ENCODE measurements at places on chromosomes 16 and 17.

DNA sequence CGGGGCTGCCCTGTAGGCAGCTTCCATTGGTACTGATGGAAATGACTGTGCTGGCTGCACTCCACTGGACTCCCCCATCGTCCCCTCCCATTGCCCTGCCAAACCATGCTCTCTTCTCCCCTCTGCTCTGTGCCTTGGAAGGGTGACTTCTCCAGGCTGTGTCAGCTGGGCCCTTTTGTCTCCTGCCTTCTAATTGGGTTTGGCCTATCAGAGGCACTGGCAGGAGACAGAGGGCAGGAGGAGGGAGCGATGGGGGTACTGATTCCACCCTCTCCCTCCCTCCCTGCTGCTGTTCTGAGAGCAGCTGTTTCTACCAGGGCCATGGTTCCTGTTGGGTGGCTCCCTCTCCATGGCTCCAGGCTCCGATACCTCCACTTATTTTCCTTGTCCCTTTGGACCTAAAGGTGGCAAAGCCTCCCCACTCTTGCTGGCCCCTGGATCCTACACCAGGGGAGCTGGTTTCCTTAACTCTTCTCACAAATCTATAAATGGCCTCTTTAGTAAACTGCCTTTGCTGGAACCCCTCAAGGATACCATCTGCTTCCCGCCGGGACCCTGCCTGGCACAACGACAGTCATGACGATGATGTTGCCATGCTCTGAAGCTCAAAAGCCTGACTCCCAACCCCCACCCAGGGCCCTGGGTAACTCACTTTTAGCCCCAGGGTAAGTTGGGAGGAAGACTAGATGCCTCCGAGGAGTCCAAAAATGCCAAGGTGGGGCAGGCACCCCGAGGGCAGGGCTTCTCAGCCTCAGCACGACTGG lies 123.8 kb upstream of the RPL38 start:
- DNase-seq = no peak

GRCh38 chr17:79524213-79525187 lies 86.4 kb downstream of the RBFOX3 start:
- DNase-seq = no peak

DNA sequence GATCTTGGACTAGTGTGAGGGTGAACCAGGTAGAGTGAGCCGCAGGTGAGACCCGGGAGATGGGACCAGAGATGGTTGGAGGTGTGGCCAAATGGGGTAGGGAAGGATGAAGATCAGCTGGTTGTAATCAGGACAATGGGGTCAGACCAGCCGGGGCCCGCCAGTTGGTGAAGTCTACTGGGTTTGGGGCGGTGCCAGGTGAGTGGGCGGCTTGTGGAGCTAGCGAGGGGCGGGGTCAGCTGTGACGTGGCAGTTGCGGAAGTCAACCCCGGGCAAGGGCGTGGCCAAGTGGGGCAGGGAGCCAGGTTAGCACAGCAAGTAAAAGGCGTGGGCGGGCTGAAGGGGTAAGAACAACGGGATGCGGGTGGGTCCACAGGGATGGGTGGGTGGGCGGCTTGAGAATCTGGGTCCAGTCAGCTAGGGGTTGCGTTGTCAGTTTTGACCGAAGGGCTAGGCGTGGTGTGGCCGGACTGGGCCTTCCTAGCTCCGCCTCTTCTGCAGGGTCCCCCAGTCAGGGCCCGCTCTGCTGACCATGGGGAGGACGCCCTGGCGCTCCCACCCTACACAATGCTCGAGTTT lies 25.5 kb upstream of the ALKBH5 start:
- DNase-seq = peak; percentile 73

- no peak for DNase-seq
Observed at GRCh38 chr16:30692396-30693064, 6.4 kb upstream of the SRCAP start.

DNA sequence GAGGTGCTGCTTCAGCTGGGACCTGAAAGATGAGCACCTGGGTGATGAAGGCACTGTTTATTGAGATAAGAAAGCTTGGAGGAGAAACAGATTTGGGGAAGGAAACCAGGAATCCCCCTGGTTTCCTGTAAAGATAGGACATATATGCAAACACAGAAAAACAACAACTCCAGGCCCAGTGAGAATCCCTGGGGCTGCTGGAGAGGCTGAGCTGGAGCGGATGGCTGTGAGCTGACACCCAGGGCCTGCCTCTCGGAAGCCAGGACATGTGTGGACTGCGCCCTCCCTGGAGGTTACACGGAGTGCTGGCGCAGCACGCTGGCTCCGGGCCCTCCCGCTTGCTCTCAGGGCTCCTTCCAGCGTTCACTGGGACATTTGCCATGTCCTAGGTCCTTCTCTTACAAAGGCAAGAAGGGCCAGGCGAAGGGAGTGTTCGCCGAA lies 57.5 kb downstream of the CYB5B start:
- DNase-seq = no peak

DNA sequence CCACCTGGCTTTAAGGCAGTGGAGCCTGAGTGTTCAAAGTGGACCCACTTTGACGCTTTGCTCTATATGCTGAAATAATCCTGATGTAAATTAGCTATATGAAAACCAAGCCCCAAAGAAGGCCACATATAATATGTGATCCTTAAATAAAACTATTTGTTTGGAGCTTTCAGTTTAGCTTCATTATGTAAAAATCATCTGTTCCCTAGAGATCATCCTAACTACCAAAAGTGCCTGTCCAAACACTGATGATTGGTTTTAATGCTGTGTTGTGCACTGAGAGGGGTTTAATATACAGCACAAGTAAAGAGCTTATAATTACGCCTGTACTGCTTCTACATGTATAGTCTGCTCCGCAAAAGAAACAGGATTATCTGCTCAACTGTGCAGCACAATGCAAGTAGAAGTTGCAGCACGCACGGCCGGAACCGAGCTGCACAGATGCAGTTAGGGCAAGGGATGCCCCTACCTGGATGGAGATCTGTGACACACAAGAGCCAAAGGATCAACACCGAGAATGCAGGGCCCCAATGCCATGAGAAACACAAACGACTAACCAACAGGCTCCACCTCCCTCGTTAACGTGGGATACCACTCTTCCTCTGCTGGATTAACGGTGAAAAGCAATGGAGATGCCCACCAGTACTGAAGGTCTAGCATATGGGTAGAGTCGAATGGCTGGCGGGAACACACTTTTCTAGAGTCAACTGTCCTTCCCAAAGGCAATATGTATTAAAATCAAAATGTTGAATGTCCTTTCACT lies 20.5 kb downstream of the USP7 start:
- DNase-seq = no peak

DNA sequence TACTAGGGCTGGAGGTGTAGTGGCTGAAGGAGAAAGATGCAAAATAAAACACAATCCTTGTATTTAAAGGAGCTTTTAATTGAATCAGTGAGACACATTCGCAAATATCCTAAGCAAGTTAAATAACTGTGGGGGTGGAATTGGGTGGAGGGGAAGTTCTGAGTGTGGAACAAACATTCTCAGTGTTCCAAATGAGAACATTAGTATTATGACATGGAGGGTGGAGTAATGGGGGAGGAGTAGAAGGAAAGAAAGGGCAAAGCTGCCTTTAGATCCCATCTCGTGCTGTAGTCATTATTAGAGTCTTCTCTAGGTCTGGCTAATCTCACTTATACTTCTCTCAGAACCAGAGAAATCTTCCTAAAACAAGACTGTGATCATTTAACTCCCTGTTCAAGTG lies 169.7 kb downstream of the ANKFN1 start:
- no peak for DNase-seq

DNA sequence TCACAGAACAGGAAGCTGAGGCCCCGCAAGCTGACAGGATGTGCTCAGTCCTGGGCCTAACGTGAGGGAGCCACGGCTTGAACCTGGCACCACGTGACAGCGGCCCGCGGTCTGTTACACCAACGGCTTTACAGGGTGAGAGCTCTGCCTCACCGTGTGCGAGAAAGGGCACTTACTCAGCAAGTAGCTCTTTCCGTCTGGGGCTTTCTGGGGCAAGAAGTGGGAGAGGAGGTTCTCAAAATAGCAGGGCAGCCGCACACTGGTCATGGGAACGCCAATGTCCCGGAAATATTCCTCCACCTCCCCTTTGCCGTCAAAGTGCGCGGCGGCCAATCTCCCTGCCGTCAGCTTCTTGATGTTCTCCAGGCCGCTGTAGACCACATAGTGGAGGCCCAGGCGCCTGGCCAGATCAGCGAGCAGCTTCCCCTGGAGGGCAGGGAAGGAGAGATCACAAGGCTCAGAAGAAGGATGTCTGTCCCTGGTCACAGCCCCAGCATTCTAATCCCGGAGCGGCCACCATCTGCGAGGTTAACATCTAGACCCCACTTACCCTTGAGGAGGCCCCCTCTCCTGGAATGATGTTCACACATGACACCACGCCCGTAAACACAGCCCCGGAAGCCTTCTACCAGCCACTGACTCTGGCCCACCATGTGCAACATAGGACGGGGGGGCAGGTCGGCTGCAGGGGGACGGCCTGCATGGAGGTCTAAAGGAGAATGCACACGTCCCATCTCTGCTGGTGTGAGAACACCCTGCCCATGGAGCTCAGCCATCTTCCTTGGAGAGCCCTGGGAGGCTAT lies 8.2 kb downstream of the NMRAL1 start:
- DNase-seq = no peak

GRCh38 chr17:64291268-64291851 lies 28.3 kb upstream of the TEX2 start:
- DNase-seq = no peak

DNA sequence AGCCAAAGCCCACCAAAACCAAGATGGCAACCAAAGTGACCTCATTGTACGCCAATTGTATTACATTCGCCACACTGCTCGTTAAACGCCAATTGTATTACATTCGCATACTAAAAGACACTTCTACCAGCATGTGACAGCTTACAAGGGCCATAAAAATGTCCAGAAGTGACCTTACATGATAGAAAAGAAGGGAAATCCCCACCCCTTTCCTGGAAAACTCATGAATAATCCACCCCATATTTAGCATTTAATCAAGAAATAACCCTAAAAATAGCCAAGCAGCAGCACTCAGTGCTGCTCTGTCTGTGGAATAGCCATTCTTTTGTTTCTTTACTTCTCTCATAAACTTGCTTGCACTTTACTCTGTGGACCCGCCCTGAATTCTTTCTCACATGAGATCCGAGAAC lies 25.7 kb downstream of the PSMD7 start:
- DNase-seq = no peak

GRCh38 chr17:9768381-9768934 lies 22.9 kb downstream of the DHRS7C start:
- no peak for DNase-seq

- peak; percentile 78 for DNase-seq
Observed at GRCh38 chr16:48511716-48512115, 98.3 kb downstream of the N4BP1 start.

- no peak for DNase-seq
Observed at GRCh38 chr16:17780181-17780580, 309.4 kb upstream of the XYLT1 start.

- DNase-seq = no peak
Observed at GRCh38 chr17:72511242-72511641, 390.4 kb downstream of the SOX9 start.

GRCh38 chr17:81859906-81860755 lies at the start of gene P4HB:
TSS of gene P4HB (minus strand) at chr17:81860535. CDS start at chr17:81860471, 64 bp downstream.
- DNase-seq = no peak

DNA sequence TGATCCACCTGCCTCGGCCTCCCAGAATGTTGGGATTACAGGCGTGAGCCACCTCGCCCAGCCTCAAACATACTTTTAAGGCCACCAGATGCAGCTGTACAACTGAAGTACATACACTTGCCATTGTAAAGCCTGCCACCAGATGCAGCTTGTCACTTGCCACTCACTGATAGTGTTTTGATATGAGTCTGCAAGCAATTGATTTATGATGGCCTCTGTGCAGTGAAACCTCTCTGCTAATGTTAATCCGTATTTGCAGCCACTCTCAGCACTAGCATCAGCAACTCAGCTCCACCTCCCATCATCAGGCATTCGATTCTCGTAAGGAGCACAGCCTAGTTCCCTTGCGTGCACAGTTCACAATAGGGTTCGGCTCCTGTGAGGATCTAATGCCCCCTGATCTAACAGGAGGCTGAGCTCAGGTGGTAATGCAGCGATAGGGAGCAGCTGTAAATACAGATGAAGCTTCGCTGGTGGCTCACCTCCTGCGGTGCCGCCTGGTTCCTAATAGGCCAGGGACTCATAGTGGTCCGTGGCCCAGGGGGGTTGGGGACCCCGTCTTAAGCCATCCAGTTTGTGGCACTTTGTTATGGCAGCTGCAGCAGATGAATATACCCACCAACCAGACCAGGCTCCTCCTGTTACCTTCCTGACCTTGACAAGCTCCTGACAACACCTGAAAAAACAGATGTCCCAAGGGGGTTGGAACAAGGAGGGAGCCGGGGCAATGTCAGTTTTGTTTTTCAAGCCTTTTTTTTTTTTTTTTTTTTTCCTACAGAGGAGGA lies 1.3 kb upstream of the HERPUD1 start:
- DNase-seq = no peak

GRCh38 chr17:54102246-54102645 lies 279.5 kb downstream of the KIF2B start:
- DNase-seq = no peak

DNA sequence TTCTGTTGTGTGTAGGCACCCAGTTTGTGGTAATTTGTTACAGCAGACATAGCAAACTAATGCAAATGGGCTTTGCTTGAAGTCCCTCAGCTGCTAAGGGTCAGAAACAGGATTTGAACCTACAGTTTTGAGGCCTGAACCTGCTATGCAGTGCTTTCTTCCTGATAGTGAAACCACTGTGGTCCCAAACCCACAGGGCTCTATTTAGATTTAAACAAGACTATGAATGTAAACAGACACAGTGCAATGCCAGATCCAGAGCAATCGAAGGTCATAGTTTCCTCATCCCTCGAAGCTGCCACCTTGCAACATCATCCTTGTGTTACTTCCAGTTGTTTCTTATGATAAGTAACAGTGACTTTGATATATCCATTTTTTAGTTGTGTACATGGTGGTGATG lies 630.2 kb downstream of the WWOX start:
- DNase-seq = no peak

DNA sequence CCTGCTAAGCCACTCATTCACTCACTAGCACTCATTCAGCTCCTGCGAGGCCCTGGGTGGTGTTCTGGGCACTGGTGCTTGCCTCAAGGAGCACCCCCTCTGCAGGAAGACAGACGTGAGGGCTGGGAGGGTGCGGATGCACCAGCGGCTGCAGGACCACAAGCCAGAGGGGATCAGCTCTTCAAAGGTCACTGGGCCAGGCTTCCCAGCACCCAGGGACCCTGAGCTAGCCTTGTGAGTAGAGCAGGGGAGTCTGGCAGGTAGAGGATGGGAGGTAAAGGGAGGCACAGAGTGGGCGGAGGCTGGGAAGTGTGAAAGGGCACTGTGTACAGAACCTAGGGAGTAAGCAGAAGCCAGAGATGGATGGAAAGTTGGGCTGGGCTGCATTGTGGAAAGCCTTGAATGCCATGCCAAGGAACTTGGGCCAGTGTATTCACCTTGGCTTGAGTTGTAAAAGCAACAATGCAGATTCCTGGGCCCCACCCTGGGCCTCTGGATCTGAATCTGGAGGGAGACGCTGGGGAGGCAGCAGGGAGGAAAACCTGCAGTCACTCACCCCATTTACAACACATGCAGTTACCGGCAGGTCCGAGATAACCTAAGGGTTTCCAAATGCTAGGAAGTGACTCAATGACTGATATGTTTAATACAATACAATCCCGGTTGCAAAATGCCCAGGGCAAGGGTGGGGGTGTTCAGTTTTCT lies 1.7 kb downstream of the IL4R start:
- DNase-seq = peak; percentile 75

- peak; percentile 52 for DNase-seq
Observed at GRCh38 chr16:22232277-22233036, 26.4 kb downstream of the EEF2K start.

Data from epithelial cell of prostate (primary cell).